Placental pericyte (primary cell): ENCODE measurements at places on chromosomes 13 and 19. TPM values are rescaled to one million over a fixed set of nuclear protein-coding genes. Genes with fewer than 3 reads are reported as not detected.

DPY19L3 gene
- total RNA-seq = 27.4 and 42.9 TPM in 2 replicates

OR4F17 gene
- total RNA-seq = not detected in 2 replicates

RNF17 gene
- total RNA-seq = 0.88 TPM in 1 of 2 replicates, not detected in the other

KCNJ14 gene
- 0.29 and 0.66 TPM in 2 replicates for total RNA-seq

OR7A5 gene
- not detected in 2 replicates for total RNA-seq

TUBB4A gene
- not detected in 2 replicates for total RNA-seq

INAFM1 gene
- total RNA-seq = 2.0 and 2.6 TPM in 2 replicates

ZNF726 gene
- total RNA-seq = 0.66 and 8.9 TPM in 2 replicates
